ENCODE measurements at places on chromosomes 7 and 10.

- no peak for DNase-seq
Measured at GRCh38 chr10:74863551-74863950, 37.2 kb downstream of the KAT6B start.

GRCh38 chr7:18086165-18087025 lies 58.7 kb upstream of the PRPS1L1 start:
- no peak for DNase-seq

DNA sequence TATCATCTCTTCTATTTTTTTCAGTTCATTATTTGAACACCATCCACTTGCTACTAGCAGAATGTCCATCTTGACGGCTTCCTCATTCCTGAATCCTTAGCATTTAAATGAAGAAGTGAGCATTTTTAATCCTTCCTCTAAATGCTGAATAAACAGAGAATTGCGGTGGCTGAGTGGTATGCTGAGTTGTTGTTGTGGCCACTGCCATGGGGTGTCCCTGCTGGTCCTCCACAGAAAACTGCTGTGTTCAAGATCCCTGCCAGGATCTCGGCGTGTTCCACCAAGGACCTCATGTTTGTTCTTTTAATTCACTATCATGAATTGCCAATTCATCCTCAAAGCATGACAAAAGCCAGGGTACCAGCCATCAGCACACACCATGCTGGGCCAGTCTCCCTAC lies 48.9 kb upstream of the HABP2 start:
- DNase-seq, result no peak

- no peak for DNase-seq
Measured at GRCh38 chr10:117004227-117005025, 561 bp downstream of the SHTN1 start.

GRCh38 chr7:73851410-73852338 lies 9.3 kb upstream of the TMEM270 start:
- no peak for DNase-seq

DNA sequence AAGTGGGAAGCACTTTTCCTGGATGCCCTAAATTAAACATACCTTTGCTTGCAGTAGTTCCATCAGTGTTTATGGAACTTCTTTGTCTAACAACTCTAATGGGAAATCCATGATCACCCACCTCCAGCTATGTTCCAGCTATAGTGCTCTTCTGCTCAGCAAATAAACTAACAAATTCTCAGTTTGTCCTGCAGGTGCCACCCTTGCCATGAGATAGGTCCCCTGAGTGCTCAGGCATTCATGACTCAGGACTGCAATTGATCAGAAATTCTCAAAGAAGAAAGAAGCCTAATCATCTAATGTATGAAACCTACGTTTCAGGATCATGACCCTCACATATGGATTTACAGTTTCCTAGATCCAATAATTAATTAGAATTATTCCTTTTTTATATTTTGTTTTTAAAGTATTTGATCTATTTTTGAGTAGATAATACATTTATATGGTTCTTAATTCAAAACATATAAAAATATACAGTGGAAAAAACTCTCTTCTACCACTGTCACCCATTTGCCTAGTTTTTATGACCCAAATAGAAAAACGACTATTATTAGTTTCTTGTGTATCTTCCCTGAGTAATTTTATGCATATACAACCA lies 48.7 kb upstream of the DYNC1I1 start:
- no peak for DNase-seq

GRCh38 chr7:112080441-112080840 lies 125.8 kb downstream of the DOCK4 start:
- no peak for DNase-seq

DNA sequence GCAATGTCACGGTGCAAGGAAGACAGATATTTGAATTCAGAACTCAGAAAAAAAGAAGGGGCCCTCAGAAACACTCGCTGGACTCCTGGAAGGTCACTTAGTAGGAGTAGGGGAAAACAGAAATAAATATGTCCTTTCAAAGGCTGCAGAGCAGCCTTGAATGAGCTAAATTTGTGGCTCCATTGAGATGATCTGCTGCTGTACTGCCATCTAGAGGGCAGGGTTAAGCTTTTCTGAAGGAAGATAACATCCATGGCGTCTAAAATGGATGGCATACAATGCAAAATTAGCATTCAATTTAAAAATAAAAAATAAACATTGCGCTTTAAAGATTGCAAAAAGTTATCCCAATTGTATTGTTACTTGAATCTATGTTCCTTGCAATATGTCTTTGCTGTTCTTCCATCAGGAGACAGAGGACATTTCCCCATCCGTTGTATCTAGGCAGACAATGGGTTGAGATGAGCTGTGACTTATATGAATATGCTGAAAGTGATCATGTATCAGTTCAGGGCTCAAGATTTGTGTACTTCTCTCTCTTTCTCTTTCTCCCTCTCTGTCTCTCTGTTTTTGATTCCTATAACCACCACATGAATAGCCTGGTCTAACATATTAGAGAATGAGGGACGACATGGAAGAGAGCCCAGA lies 642.2 kb downstream of the SH2D4B start:
- no peak for DNase-seq

DNA sequence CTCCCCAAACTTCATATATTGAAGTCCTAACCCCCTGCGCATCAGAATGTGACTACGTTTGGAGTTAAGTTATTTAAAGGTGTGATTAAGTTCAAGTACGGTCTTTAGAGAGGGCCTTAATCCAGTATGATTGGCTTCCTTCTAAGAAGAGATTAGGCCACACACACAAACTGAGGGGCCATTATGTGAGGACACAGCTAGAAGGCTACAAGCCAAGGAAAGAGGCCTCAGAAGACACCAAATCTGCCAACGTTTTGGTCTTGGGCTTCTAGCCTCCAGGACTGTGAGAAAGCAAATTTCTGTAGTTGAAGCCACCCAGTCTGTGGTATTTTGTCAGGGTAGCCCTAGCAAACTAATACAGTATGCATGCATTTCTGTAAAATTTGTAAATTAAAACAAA lies 41.7 kb downstream of the REEP3 start:
- DNase-seq, result no peak

GRCh38 chr10:124074501-124075109 lies 18.8 kb downstream of the CHST15 start:
- DNase-seq, result no peak

GRCh38 chr10:6034371-6034770 lies 27.8 kb downstream of the IL2RA start:
- DNase-seq, result no peak

- DNase-seq, result no peak
Measured at GRCh38 chr10:43408331-43408709, 666 bp downstream of the HNRNPF start.

DNA sequence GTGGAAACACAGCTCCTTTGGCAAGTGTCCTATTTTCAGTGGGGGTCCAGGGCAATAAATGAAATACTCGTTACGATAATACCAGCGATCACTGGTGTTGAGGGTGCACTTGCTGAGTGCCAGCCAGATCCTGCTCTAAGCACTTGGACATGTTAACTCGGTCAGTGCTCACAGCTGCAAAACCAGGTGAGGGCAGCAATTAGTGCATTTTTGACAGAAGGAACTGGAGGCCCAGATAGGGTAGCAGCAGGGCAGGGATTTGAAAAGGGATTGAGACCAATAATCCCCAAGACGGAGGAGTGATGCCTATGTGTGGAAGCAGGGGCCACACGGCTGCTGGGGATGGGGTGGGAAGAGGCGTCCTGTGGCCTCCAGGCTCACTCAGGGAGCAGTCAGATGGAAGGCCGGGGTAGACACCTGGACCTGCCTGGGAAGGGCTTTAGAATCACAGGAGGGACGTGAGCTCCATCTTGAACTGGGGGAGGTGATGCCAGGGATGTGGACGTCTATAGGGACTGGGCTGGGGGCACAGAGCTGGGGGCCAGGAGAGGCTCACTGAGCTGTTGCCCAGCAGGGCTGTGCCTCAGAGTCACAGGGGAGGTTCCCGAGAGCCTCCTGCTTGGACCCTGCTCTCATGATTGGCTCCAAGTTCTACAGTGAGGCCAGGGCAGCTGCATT lies 14.3 kb downstream of the PTPRE start:
- DNase-seq, result no peak

GRCh38 chr10:35043796-35044344 lies 46.3 kb downstream of the CUL2 start:
- no peak for DNase-seq

GRCh38 chr10:126087153-126087680 lies 190.9 kb downstream of the FANK1 start:
- DNase-seq, result no peak

DNA sequence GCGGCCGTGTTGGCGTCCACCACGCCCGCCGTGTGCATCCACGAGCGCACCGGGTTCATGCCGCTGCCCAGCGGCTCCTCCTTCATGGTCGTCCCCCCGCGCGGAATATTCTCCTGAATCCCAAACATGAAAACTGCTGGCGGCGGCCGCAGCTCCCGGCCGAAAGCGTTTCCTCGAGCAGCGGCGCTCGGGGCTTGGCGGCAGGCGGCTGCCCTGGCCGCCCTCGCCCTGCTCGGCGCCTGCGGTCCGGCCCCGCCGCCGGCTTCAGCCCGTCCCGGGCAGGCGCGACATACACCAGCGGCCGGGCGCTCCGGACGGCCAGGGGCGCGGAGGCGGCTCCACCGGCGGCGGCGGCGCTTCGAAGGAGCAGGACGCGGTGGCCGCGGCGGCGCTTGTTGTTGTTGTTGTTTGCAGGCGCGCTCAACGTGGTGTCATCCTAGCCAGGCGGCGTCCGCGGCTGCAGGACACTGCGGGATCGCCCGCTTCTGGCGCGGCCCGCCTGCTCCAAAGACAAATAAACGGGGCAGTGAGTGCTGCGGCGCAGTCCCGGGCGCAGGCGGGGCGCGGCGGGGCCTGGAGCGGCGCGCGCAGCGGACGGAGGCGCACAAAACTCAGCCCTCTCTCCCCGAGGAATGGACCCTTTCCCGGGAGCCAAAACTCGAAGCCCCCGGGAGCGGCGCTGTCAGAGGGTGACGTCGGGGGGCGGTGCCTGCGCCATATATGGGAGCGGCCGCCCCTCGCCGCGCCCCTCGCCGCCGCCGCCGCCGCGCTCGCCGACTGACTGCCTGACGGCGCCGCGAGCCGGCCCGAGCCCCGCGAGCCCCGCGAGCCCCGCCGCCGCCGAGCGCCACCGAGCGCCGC lies at the start of gene EBF3:
EBF3 (minus strand) TSS at position 634 of the 861 bp plus-strand sequence; CDS start at position 128, 506 bp downstream.
- peak; percentile 56 for DNase-seq

- no peak for DNase-seq
Measured at GRCh38 chr7:74023092-74023536, 4.9 kb upstream of the ELN start.

DNA sequence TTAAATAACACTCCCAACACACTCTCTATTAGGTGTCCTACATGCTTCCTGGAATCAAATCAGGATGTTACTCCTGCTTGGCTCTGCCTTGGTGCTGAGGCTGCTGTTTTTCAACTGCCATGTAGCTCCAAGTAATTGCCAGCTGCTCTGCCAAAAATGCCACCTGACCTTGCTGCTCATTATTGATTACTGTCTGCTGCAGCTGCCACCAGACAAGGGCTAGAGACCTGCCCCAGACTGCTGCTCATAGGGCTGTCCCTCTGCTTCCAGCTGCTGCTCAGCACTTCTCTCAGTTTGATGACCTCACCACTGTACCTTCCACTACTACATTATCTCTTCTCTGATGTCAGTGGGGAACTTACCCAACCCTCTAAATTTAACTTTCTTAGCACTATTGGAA lies 102.5 kb downstream of the PCLO start:
- no peak for DNase-seq

DNA sequence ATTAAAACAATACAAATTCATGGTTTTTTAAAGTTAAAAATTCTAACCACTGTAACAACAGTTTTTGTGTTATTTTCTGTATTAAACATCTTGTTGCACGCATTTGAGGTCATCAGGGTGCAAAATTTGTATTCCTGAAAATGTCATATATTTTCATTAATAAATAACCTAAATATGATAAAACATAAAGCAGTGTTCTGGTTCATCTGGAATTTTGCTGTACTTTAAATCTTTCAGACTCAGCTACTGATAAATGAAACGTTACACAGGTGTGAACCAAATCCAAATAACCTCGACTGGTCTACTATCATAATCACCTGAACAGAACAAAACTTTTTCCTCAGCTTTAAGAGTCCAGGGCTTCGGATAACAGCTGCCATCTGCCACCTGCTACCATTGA lies 6.9 kb downstream of the IFIT2 start:
- no peak for DNase-seq

- DNase-seq, result no peak
Measured at GRCh38 chr10:84340187-84340586, 11.8 kb downstream of the CCSER2 start.
